Astrocyte (in vitro differentiated cells and primary cell): ENCODE measurements at places on chromosomes 6 and 20. TPM values are rescaled to one million over a fixed set of nuclear protein-coding genes. Genes with fewer than 3 reads are reported as not detected.

GRCh38 chr6:44731485-44732095, 344.1 kb downstream of the CDC5L start:
- peak; percentile 25 for DNase-seq

DNA sequence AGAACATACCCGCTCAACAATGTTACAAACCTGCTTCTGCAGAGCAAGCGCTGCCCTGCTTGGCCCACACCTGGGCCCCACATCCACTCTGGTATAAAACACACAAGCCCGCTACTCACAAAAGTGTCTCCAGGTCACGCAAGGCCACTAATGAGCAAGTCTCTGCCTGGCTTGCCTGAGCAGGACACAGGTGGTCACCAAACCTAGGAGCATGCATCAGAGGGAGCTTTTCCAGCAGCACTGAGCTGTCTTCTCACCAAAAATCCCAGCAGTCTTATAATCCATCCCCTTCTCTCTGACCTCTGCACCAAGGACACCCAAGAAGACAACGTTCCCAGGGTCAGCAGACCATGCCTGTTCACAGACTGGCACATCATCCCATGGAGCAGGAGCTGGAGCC, 100.8 kb downstream of the DLL1 start:
- DNase-seq = no peak

ZFP57 gene
- 0.36 and 0.50 TPM in 2 replicates for total RNA-seq

PPP1R10 gene
- 64.6 and 69.1 TPM in 2 replicates for total RNA-seq

DUSP22 gene
- 32.9 and 34.9 TPM in 2 replicates for total RNA-seq

FAM162B gene
- not detected in 2 replicates for total RNA-seq

OR2H1 gene
- total RNA-seq = not detected in 2 replicates
